Foreskin keratinocyte (primary cell): ENCODE measurements at places on chromosomes 7 and 10.

GRCh38 chr7:143295870-143296269 is 7.7 kb downstream of the CASP2 start:
- no peak for DNase-seq

- DNase-seq: no peak
These were observed 22.2 kb downstream of the TAS2R41 start for GRCh38 chr7:143499743-143500348.

GRCh38 chr10:8738987-8739386 is 684.5 kb downstream of the GATA3 start:
- no peak for DNase-seq

DNA sequence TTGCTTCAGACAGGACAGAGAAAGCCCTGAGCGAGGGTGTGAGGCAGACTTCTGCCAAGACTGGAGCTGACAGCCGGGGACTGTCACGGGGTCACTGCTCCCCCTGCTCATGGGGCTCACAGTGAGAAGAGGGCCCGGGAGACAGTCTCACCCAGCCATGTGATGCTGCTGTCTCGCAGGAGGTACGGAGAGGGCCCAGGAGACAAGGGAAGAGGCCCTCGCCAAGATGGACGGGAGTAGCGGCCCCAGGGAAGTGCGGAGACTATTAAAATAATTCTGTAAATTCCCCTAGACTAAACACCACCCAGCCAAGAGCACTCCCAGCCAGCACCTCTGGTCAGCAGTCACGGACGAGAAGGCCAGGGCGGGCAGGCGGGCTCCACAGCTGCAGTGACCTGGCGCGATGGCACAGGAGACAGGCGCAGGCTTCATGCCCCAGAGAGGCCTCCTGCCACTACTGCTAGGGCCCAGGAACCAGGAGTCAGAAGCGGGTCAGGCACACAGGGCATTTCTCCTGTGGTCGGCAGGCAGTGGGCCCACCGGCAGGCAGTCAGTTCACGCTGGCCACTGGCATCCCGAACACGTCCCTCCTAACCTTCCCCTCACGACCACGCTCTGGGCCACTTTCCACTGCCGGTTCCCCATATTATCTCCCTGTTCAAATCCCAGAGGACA is 24.1 kb downstream of the WDR86 start:
- no peak for DNase-seq

GRCh38 chr7:123823898-123824753 is 20.8 kb upstream of the HYAL4 start:
- DNase-seq: no peak

- no peak for DNase-seq
These were observed 125.5 kb downstream of the RNLS start for GRCh38 chr10:88457660-88458059.

DNA sequence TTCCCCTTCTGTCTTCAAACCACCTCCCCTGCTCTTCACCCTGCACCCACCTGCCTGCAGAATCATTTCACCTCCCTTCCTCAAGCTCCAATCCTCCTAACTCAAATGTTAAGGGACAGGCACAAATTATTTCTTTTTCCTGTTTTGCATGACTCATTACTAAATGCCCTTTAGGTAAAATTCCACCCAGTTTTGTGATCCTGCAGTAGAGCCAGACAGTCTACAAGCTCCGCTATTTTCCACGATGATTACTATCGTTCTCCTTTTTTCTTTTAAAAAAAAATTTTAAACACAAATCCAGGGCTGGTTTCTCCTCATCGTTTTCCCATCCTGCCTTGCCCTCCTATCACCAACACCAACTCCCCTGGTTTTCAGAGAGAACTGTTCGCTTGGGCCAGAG is 186.8 kb upstream of the YAE1 start:
- DNase-seq: no peak

GRCh38 chr7:50798126-50798525 is 15.4 kb upstream of the GRB10 start:
- DNase-seq: no peak

DNA sequence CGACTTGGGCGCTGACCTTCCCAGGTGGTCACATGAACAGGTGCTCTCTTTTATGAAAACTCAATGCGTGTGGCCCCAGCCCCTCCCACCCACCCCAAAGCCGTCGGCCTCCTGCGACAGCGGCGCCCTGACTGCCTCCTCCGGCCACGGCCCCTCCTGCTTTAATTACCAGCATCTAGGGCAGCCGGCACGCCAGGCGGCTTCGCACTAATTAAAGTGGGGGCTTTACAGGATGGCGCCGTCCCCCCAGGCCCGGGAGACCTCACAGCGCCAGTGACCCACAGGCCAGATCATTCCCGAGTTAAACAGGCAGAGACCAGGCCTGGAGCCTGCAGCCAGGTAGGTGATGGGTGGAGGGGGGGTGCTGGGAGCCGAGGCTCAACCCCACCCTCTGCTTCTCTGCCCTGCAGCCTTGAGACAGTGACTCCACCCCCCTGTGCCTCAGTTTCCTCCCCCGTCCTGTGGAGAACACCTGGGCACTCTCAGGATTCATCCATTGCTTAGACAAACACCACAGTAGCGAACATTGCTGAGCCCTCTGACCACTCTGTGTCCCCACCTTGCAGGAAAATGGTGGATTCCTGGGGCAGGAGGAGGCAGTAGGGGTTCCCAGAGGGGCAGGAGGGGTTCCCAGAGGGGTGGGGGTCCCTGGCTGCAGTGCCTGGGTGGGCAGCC is 100.8 kb downstream of the MICALL2 start:
- DNase-seq: no peak

- DNase-seq: peak; percentile 61
These were observed 60.1 kb upstream of the SORCS3 start for GRCh38 chr10:104580774-104581675.

- no peak for DNase-seq
These were observed 86.6 kb upstream of the LEP start for GRCh38 chr7:128154504-128154903.

- DNase-seq: no peak
These were observed 374.9 kb downstream of the BBS9 start for GRCh38 chr7:33504266-33504665.

GRCh38 chr7:1512781-1513656 is 8.8 kb upstream of the INTS1 start:
- peak; percentile 84 for DNase-seq

- no peak for DNase-seq
These were observed 3.7 kb downstream of the OGA start for GRCh38 chr10:101814466-101815071.

GRCh38 chr10:91309711-91310110 is 89.2 kb downstream of the PCGF5 start:
- no peak for DNase-seq

- DNase-seq: no peak
These were observed 26.9 kb downstream of the NOD1 start for GRCh38 chr7:30451539-30452279.

- no peak for DNase-seq
These were observed 1512.8 kb downstream of the REEP3 start for GRCh38 chr10:65033957-65034356.

GRCh38 chr10:126639084-126639483 is 31.4 kb downstream of the C10orf90 start:
- no peak for DNase-seq

DNA sequence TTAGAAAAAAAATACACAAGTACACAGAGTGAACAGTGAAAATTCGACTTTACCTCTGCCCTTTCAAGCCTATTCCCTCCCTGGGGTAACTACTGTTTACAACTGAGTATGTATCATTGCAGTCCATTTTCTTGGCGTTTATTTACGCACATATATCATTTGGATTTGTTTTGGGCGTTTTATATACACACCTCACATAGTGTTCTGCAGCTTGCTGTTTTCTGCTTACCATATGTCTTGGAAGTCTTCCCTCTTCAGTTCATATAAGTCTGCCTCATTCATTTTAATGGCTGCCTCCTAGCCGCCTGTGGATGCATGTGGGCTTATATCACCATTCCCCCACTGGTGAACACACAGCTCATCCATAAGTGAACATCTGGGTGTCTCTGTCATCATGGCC is 41.6 kb upstream of the COL13A1 start:
- no peak for DNase-seq

- no peak for DNase-seq
These were observed 73.4 kb upstream of the CUX1 start for GRCh38 chr7:101743995-101744360.

- no peak for DNase-seq
These were observed 23.8 kb downstream of the EN2 start for GRCh38 chr7:155481764-155482163.

GRCh38 chr10:73262105-73262730 is 9.8 kb upstream of the MRPS16 start:
- DNase-seq: peak; percentile 90

GRCh38 chr7:123771256-123771655 is 22.5 kb upstream of the WASL start:
- no peak for DNase-seq

- DNase-seq: peak; percentile 42
These were observed 403 bp downstream of the CDK6 start for GRCh38 chr7:92835851-92836488.

- DNase-seq: no peak
These were observed 78.7 kb upstream of the KMT2E start for GRCh38 chr7:104935276-104935675.

DNA sequence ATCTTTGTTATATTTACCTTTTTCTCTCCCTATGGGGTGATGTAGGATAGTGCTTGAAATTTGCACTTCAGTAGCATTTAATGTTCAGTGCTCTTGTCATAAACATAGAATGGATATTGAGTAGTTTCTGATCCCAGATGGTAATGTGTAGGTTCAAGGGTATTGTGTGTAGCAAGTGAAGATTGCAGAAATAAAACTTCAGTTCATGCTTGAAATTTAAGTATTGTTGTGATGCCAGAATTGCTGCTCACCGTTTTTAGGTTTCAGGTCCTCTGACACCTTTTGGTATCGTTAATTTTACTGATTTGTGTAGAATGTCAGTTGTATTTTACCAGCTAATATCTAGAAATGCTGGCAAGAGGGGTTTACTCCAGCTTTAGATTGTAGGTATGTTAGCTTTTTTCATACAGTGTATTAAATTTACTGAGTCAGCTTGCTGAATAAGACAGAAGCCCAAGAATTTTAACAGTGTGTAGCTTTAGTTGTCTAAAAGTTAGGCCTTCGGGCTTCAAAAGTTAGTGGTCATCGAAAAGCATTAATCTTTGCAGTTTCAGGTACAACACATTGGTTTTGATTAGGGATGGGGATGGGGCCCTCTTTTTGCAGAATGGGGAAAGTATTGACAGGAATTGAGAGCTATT is 1.9 kb downstream of the PTEN start:
- no peak for DNase-seq

GRCh38 chr7:133724148-133724547 is 403.0 kb upstream of the LRGUK start:
- DNase-seq: no peak

DNA sequence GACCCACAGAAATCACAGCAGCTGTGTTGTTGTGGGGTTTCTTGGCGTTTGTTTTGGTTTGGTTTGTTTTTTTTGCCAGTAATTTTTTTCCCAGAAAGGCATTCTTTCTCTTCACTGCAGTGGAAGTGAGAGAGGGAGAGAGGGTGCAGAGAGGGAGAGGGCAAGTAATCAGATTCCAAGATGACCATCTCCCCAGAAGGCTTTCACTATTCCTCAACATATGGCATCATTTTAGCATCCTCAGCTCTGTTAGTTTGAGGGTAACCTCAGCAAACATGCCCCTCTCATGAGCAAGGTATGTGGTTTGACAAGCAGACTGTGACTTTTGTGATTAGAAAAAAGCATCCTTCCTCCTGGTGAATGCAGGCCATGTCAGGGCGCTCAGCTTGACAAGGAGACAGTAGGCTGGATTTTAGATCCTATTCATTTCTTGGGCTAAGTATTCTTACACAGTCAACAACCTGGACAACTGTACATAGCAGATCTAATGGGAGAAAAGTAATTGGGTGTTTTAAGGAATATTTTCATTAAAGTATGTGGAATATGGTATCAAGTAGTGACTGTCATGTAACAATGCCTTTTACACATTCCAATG is 86.3 kb upstream of the PIK3CG start:
- no peak for DNase-seq

DNA sequence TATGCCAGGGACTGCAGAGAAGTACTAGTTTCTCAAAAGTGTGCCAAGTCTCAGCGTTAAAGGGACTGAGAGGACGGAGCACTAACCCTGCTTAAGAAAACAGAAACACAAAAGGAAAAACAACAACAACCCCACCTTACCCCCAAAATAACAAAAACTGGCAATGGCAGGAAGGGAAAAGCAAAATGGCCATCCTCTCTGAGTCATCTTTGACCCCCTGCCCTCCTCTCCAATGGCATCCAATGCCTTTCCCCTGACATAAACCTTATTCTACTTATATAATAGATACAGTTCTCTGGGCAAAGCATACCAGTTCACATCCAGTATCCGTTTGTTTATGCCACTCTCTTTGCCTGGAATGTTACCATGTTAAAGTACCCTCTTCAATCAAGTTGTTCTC is 1.6 kb downstream of the POLR1F start:
- DNase-seq: no peak

DNA sequence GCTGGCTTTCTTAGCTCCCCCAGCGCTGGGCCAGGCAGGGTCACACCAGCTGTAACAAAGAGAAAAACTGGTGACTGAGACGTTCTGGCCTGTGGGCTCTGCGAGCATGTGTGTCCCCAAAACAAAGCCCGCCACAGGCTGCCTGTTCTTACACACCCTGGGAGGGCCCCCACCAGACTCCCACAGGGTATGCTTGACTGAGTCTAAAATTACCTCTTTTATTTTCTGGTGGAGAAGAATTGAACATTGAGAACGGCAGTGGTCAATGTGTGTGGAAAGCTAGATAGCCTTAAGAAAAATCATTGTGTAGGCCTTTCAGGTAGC is 808 bp downstream of the C10orf71 start:
- DNase-seq: no peak

- DNase-seq: peak; percentile 89
These were observed 50.2 kb downstream of the TFAM start for GRCh38 chr10:58435297-58435985.

DNA sequence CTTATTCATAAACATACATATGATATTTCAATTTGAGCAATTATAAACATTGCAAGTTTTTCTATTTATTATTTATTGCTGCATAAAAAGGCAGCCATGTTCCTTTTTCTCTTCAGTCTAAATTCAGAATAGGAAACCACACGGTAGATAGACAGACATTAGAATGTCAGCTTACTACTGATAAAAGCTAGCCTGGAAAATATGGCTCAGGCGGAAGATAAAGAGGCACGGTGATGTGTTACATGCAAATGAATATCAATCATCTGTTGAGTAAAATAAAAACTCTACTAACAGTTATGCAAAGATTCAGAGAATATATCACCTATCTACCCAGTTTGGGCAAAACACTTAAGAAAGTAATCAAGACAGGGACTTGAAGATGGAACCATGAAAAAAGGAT is 73.5 kb upstream of the PDSS1 start:
- DNase-seq: no peak

DNA sequence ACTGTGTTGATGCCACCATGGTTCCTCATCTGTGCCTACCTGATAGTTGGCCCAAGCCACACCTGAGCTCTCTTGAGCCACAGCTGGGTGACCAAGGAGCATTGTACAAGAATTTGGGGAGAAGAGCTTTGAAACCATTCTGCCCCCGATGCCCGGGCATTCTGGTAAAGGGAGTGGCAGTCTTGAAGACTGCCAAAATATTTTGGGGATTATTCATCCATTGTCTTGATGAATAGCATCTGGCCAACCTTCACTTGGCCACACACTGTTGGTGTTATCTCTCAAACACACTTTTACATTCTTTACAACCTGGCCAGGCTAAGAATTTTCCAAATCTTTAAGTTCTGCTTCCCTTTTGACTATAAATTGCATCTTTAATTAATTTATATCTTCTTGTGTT is 113.1 kb upstream of the PCBD1 start:
- peak; percentile 12 for DNase-seq
